Anterior cingulate cortex (tissue), 58 donors: ENCODE measurements at places on chromosomes 1 and 21.
A peak's percentile ranks its signal among the peaks of the same experiment; 100 is the strongest.

- no peak for DNase-seq
Measured at GRCh38 chr21:34289856-34290255, 74.0 kb upstream of the KCNE2 start.

DNA sequence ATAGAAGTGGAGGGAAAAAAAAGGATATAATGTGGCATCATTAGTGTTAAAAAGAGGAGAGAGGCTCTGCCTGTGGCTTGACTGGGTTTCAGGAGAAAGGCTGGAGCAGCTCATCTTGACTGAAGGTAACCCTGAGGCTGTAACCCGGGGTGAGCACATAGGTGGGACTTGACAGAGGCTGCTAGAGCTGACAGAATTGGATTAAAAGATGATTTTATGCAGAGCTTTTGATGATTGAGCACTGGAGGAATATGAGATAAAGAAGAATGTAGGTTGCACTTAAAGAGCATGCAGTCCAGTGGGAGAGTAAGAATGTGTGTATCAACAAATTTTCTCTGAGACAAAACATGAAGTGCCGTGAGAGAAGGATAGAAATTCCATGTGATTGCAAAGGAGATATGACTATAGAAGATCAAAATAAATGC lies 17.3 kb downstream of the LAMC1 start:
- no peak for DNase-seq

DNA sequence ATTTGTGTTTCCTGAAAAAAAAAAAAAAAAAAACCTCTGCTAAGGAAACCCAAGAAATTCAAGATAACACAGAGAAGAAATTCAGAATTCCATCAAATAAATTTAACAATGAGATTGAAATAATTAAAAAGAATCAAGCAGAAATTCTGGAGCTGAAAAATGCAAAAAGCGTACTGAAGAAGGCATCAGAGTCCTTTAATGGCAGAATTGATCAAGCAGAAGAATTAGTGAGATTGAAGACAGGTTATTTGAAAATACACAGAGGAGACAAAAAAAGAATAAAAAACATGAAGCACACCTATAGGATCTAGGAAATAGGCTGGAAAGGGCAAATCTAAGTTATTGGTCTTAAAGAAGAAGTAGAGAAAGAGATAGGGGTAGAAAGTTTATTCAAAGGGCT lies 38.2 kb downstream of the NME7 start:
- DNase-seq, result no peak

- DNase-seq, result no peak
Measured at GRCh38 chr1:164618202-164618564, 59.2 kb downstream of the PBX1 start.

DNA sequence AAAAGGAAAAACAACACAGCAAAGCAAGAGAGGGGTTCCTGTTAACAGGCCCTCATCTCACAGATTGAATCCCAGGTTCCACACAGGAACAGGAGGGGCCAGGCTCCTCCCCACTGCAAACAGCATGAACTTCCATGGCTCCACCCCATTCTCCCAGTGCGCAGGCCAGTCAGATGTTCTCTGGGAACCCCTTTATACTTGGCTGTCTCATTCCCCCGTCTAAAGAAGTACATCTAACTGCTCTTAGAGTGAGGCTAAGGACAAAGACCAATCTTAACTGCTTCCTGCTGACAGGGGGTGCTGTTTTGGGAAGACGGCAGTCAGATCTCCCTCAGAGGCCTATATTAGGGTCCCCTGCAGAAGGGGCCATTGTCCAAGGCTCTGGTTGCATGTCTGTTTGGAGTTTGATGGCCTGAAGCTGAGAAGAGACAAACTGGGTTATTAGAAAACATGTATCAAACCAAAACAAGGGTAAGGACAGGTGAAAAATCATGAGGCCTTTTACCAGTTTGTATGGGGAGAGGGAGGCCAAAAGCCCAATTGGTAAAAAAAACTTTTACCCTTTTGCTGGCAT lies 10.5 kb upstream of the NASP start:
- no peak for DNase-seq

GRCh38 chr1:3164671-3165070 lies 95.7 kb downstream of the PRDM16 start:
- DNase-seq, result no peak

- no peak for DNase-seq
Measured at GRCh38 chr1:3053366-3053980, 15.5 kb upstream of the PRDM16 start.

- no peak for DNase-seq
Measured at GRCh38 chr1:233409540-233409939, 82.0 kb downstream of the MAP3K21 start.

DNA sequence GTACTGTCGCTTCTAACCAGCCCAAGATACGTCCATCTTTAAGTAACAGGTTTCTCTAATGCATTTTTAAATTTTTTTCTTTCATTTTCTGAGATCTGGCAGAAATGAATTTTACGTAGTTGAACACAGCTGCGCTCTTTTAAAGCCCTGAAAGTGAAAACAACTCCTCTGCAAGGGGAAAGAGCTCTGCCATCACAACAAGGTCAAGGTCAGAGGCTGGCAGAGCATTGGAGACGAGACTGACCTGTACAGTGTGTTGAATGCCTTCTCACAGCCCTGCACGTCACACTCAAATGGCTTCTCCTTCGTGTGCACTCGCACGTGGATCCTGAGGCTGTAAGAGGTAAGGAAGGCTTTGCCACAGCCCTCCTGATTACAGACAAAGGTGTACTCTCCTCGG lies 19.7 kb downstream of the MTF1 start:
- no peak for DNase-seq

DNA sequence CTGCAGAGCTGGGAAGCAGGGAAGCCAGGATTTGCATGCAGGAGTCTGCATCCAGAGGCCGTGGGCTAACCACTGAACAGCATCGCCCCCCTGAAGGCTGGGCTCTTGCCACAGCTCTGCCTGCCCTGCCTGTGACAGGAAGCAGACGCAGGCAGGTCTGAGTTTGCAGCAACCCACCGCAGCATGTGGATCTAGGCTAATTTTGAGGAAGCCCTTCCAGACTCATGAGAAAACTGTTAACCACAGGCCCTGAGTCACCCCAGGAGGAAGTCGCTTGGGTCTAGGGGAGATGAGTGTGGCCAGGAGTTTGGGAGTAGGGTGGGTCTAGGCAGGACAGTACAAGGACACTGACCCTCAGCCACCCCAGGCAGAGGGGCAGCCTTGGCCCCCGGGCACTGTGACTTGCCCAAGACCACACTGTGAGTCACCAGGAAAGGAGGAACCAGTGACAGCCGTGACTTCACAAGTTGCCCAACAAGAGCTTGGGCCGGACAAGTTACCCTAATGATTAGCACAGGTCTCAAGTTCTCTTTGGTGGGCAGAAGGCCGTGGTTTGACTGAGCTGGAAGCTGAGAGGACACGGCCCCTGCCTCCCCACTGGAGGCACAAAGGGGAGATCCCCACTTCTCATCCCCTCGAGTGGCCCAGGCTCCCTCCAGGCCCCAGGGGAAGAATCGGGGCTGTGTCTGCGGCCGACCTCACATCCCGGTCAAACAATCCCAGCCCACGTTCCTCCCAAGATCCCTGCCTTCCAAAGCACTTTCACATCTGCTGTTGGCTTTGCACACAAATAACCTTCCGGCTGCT lies 826 bp downstream of the LAPTM5 start:
- peak; percentile 33 for DNase-seq

DNA sequence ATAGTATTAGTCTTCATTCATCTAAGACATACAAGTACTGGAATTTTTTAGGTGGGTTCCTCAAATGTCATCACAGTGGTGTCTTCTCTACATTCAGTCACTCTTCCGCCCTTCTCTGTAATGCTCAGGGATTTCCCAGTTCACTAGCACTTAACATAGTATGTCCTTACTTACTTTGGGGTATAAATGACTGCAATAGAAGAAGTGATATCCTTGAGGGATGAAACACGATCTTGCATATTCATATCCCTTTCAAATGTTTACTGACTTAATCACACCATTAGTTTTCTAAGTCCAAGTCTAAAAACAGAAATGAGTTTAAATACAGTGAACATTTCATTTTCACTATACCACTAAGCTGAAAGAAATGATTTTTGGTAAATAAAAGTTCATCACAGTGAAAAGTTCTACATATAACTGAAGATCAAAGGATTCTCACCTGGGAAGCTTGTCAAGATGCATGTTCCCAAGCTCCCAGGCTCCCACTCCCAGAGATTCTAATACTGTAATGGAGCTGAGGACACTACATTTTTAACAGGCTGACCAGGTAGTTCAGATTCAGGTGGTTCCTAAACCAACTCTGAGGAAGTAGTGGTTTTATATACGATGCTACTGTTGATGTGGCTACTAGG lies 29.7 kb downstream of the MRPL39 start:
- no peak for DNase-seq

- peak; percentile 69 for DNase-seq
Measured at GRCh38 chr1:37811027-37811655, 3.1 kb upstream of the YRDC start.

DNA sequence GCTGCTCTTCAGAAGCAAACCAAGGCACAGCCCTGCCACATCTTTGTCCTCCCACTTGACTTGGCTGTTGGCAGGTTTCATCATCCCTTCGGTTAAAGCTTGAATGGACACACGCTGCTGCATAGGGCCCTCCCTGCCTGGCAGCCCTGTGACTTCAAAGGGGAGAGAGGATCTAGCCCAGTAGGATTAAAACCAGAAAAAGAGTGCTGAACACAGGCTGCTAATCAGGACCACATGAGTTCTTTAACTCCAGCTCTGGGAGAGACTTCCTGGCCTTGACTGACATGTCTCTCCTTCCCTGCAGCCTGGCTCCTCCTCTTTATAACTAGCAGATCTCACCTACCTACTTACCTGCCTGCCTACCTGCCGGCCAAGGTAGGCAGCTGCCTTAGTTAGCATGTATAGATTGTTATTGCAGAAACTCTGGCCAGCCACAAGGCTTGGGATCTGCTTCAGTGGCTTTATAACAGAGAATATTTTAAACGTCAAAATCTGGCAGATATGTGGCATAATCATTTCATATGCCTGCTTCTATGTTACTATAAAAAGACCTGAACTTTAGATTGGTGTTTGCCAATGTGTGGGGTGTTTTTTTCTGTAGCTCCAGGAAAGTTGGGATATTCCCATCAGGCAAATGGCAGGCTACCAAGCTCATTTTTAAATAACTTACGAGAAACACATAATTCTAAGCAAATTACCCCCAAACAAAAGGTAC lies 49.4 kb downstream of the ERG start:
- DNase-seq, result no peak
